ENCODE measurements at places on chromosomes 13 and 19.
A peak's percentile ranks its signal among the peaks of the same experiment; 100 is the strongest.

DNA sequence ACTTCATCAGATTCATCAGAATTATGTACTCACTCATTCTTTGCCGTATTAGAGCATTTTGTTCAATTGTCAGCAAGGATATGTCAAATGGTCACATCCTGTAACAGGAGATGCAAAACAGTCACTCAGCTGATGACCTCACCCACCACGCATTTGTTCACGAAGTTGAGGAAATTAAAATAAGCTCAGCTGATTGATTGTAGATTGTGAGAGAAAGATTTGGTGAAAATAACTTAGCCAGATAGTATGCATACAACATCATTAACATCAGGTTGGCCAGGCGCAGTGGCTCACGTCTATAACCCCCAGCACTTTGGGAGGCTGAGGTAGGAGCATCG, 22.6 kb upstream of the CDC16 start:
- DNase-seq = no peak

GRCh38 chr13:110881839-110882627, 32.8 kb downstream of the ANKRD10 start:
- DNase-seq = no peak

GRCh38 chr13:36750461-36750860, 68.6 kb upstream of the RFXAP start:
- no peak for DNase-seq

- DNase-seq = no peak
Measured at GRCh38 chr13:110258876-110259631, 47.9 kb downstream of the COL4A1 start.

DNA sequence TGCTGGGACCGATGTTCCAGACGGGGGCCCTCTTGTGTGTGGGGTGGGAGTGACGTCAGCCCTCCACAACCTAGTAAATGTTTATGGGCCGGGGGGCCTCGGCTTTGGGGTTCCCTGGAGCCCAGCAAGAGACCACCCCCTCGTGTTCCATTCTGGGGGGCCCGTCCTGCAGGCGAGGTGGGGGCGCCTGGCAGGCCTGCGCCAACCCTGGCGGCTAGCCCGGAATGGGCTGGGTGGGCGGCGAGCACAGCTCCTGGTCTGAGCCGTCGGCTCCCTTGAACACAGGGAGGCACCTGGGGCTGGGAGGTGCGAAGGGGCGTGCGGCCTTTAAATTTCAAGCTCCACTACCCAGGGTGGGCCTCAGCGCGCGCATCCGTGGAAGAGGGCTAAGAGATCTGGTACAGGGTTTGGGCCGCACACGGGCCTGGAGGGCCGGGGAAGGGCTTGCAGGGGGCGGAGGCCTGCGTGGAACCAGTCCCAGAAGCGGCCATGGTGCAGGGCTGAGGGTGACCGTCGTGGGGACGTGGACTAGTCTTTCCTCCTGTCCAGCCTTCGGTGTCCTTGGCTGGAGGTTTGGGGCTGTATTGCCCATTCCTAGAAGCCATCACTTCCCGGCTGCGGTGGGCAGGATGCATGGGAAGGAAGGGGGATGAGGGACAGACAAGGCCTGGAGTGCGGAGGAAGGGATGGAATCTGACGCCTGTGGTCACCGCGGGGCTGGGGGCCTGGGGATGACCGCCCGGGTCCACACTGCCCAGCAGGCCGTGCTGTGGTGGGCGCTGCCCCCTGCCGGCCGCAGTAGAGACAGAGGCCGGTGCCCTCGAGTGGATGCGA, 11.4 kb downstream of the NDUFA11 start:
- DNase-seq = peak; percentile 70

GRCh38 chr13:97464561-97464960, 30.6 kb downstream of the RAP2A start:
- DNase-seq = no peak

DNA sequence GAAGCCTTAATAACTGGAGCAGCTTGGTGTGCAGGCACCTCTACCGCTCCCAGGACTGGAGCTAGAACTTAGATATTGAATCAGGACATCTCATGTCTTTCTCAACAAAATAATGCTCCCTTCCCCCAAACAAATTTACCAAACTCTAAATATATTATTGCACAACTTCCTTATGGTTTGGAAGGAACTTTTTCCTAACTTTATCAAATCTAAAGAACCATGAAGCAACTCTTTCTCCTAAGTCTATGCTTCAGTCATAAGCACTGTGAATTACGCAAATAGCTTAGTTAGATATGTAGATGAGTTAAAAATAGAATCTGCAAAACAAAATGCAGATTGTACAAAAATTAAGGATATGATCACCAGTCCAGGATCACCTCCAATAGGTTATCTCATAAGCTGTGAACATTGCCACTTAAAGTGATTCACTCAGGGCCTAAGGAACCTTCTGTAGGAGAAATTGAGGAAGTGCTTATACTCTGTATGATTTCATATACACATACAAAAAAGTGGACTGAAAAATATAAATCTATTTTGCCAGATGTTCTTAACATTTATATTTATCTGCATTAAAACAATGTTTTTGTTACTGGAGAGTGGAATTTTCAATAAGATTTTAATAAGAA, 20.4 kb upstream of the MAB21L1 start:
- no peak for DNase-seq

GRCh38 chr19:50488389-50489194, 11.9 kb upstream of the GARIN5A start:
- no peak for DNase-seq

GRCh38 chr19:32123355-32123940, 222.0 kb upstream of the ZNF507 start:
- no peak for DNase-seq

DNA sequence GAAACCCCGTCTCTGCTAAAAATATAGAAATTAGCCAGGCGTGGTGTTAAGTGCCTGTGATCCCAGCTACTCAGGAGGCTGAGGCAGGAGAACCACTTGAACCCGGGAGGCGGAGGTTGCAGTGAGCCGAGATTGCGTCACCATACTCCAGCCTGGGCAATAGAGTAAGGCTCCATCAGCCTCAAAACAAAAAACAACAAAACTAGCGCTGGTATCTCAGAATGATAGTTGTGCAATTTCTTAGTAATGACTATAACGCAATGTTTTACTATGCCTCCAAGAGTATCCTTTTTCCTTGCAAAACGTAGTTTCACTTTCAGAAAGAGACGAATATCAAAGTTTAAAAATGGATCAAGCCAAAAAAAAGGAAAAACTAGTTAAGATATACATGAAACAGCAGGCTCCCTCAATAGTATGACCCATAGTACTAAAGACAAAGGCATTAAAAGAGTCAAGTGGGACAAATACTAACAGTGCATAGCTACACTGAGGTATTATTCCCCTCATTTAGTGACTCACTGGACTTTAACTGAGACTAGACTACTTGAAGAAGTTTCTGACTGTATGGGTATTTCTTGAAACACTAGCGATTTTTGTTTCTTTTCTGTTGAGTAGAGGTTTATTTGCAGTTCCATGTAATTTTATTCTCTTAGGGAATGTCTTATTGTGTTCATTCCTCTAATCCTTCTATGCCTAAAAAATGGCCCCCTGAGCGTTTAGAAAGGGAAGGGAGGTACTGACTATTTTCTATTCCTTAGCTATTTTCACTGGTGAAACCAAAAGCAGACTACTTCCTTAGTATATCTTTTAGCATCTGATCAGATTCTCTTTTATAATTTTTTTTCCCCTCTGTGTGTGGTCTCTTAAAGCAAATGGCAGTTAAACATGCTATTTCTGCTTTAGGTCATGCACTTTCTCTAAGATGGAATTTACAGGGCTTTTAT, 10.4 kb upstream of the ITM2B start:
- peak; percentile 34 for DNase-seq

DNA sequence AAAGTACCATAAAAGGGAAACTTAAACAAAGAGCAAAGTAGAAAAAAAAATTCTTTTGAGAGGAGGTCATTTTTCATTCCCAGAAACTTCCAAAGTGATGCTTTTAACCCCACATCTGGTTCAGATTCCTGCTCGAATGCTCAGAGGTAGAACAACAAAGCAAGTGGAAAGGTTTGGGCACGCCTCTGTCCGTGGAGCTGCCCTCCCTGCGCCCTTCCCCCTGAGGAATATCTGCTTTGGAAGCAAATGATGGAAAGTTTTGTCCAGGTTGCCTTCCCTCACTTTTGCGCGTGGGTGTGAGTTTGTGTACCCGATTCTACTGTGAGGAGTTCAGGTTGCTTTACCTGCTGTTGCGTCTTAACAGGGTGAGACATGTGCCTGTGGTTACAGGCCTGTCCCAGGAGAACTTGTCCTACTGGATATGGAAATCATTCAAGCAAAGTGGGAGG, 110.2 kb downstream of the KLF5 start:
- no peak for DNase-seq

GRCh38 chr19:7654401-7654800, 14.4 kb upstream of the RETN start:
- DNase-seq = no peak

DNA sequence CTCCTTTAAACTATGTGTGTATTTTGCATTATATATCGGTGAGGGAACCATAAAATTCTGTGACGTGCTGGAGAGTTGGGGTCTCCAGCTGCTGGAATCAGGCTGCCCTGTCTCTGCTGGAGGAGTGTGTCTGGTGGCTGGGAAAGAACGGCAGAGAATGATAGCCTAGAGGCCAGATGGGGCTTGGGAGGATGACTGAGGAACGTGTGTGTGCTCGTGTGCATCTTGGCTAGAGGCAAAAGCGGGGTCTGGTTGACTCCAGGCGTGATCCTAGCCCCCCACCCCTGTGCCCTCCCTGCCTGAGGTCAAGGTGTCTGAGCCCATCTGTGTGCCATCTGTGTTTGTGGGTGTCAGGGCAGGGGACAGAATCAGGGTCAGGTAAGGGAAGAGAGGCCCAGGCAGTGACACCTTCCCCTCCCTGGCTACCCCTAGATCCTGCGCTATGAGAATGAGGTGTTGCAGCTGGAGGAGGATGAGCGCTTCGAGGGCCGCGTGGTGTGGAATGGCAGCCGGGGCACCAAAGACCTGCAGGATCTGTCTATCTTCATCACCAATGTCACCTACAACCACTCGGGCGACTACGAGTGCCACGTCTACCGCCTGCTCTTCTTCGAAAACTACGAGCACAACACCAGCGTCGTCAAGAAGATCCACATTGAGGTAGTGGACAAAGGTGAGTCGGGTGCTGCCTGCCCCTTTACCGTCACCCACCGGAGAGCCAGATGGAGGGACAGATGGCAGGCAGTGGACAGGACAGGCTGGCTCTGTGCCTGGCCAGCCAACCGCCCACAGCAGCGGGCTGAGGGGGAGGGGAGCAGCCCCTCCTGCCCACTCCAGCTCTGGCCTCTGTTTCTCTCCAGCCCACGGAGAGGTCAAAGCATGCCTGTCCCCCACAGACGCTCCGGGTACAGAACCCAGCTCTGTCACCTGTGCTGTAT, 3.1 kb downstream of the SCN1B start:
- DNase-seq = no peak

GRCh38 chr19:49809160-49809940, 3.7 kb downstream of the FUZ start:
- DNase-seq = peak; percentile 66

DNA sequence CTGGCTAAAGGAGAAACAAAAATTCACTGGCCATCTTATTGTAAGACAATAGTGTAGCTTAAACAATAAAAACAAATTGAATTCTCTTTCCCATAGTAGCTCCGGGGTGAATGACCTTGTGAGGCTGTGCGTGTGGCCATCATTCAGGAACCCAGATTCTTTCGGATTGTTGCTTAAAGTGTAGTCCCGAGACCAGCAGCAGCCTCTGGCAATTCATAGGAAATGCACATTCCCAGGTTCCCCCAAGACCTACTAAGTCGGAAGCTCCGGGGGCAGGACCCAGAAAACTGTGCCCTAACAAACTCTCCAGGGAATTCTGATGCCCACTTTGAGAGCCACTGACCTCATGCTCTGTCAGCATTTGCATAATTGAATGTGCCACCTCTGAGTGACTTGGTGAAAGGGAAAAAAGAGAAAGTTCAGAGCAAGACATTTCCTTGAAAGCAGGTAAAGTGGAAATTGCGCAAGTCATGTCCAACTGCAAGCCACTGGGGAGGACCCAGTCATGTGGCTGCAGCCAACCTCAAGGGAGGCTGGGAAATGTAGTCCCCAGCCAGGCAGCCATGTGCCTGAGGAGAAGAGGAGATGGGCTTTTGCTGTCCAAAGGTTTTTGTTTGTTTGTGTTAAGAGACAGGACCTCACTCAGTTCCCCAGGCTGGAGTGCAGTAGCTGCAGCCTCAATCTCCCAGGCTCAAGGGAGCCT, 50.7 kb upstream of the PNMA8B start:
- DNase-seq = no peak

- DNase-seq = no peak
Measured at GRCh38 chr13:90510319-90510718, 837.2 kb upstream of the MIR17HG start.

DNA sequence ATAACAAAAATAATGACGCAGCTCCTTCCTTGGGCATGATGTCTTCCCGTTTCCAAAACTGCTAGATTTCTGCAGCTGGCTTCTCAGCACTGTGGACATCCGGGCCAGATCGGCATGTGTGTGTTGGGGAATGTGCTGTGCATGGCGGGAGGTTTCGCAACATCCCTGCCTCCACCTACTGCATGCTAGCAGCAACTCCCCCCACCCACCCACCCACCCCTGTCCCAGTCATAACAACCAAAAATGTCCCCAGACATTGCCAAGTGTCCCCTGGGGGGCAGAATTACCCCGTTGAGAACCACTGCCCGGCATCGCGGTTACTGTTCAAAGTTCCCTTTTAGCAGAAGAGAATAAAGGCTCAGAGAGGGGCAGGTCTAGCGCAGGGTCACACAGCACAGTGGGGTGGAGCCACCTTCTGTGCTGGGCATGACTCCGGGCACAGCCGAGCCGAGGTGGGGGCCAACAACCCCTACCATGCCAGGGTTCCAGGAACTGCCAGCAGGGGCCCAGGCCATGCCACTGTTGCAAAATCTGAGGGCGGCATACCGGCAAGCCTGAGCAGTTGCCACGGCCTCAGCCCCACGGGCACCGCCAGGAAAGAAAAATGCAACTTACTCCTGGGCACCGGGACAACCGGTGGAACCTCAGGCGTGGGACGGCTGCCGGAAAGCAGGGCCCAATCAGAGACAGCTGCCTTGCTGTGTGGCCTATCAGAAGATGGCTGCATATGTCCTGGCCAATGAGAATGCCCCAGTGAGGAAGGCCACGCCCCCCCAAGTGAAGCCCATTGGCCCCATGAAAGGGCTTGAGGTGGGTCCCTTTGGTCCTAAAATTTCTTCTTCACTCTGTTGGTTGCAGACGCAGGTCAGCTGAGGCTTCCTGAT, 22.5 kb upstream of the NFIC start:
- peak; percentile 91 for DNase-seq

DNA sequence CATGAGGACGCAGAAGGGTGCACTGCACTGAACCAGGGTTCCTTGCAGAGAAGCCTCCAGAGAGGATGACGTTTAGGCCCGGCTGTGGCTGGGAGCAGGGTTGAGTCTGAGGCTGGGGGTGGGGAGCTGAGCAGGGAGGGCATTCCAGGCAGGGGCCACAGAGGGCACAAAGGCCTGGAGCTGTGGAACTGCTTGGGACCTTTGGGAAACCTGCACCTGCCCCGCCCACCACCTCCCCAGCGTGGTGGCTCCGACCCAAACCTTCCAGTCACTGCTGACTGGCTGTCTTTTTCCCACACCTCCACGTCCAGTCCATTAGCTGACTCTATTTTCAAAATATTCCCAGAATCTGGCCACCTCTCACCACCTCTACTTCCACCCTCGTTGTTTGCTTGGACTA, 4.9 kb upstream of the LMTK3 start:
- no peak for DNase-seq

Data from hepatic stellate cell (primary cell).